T-cell (primary cell): ENCODE measurements at places on chromosomes 11 and 22. TPM values are rescaled to one million over a fixed set of nuclear protein-coding genes. Genes with fewer than 3 reads are reported as not detected.

Gene DBX1
- not detected for total RNA-seq

DNA sequence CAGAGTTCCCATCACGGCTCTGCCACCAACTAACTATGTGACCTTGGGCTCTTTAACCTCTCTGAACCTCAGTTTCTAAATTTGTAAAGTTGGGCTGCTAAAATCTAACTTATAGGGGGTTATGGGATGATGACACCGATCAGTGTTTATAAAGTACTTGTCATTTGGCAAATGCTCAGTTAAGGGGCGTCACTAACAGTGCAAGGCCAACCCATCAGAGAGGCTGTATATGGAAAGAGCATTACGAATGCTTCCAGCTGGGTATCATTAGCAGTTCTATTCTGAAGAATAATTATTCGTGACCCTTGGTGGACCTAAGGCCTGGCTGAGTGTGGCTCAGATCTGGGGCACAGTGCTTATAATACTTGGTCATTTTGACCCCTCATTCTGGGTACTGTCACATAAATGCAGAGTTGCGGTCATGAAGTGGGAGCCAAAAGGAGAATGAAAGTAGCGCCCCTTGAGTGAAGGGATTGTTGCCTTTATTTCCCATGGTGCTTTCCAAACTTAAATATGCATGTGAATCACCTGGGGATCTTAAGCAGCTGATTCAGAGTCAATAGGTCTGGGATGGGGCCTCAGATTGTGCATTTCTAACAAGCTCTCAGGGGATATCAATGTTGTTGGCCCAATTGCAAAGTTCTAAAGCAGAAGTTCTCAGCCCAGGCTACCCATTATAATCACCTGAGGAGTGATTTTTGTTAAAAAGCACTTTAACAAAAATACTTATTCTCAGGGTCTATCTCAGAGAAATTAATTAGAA lies 115.8 kb downstream of the CSNK2A3 start:
- no peak overlapping the region for H3K4me3 ChIP-seq
- no peak for DNase-seq
- H3K4me1 ChIP-seq = no peaks in the 10 kb centered on the region
- no peak overlapping the region for H3K27ac ChIP-seq
- H3K36me3 ChIP-seq = no peaks in the 10 kb centered on the region

Gene CD3G
- total RNA-seq = 171 TPM

Gene SLC1A2
- total RNA-seq = 0.12 TPM
